ENCODE measurements at places on chromosomes 7 and 10. TPM values are rescaled to one million over a fixed set of nuclear protein-coding genes. Genes with fewer than 3 reads are reported as not detected.
A peak's percentile ranks its signal among the peaks of the same experiment; 100 is the strongest.

- no peak for DNase-seq
Observed at GRCh38 chr10:122344741-122345258, 29.7 kb upstream of the PLEKHA1 start.

TET1 gene
- total RNA-seq, result 82.5 TPM

DNA sequence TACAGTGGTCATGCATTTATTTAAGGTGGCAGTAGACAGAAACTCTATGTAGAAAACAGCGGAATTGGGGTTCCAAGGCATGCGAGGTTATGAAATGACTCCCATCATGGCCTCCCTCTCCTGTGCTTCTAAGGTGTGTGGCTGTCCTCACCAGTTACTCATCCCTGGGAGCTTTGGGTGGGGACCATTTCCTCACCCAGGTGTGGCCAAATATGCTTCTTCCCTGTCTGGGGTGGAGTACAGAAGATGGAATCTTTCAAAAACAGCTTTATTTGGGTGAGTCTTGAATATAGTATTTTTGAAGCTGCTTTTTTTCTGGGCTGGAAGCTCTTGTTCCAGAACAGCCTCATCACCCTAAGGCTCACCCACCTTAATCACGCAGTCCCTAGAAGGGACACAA, 139.0 kb downstream of the NRF1 start:
- no peak for DNase-seq

INMT gene
- 0.19 TPM for total RNA-seq

DNA sequence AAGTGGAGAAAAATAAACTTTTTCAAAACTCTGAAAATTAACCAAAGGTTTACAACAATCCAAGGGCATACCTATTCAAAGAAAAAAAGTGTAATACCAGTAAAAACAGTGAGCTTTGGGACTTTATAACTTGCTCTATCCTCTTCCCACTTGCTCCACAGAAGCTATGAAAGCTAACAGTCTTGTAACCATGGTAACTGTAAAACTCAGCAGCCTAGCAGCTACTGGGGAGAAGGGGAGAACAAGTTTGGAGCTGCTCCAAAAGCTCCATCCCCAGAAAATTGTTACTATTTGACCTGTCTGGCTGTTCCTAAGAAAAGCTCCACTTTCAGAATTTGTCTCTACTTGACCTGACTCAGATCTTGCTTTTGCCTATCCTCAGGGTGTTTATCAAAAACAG, 191.5 kb downstream of the OTUD1 start:
- DNase-seq, result peak; percentile 27

FANK1 gene
- 0.69 TPM for total RNA-seq

DLX5 gene
- not detected for total RNA-seq

DNA sequence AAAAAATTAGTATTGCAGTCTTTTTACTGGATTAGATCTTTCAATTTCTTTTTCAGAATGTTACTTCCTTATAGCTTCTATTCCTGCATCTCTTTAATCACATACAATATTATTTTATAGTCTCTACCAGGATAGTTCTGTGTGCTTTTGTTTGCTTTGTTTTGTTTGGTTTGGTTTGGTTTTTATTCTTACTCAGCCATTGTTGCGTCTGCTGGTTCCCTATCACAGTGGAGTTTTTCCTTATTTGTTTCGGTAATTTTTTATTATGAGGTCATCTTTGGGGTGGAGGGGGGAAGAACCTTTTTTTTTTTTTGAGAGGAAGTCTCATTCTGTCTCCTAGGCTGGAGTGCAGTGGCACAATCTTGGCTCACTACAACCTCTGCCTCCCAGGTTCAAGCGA, 9.0 kb upstream of the BAIAP2L1 start:
- DNase-seq, result no peak

GIMAP8 gene
- total RNA-seq, result not detected

DNA sequence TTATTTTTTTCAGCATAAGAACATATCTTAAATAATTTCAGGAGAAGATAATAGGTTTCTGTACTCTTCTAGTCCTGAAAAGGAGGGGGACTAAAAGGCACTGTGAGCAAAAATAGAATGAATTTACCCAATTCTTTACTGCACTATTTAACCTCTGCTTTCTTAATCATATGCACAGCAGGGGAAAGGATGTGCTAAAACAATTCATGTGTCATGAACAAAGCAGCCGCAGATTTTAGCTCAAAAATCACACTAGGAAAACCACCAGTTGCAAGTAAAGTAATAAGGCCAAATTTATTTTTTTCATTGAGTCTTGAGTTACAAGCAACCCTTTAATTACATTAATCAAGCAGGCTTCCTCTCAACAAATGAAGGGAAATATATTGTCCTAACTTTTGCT, 80.1 kb downstream of the CABCOCO1 start:
- no peak for DNase-seq

- DNase-seq, result no peak
Observed at GRCh38 chr10:14382022-14382421, 51.3 kb upstream of the FRMD4A start.

- no peak for DNase-seq
Observed at GRCh38 chr7:36723951-36724664, at the start of gene AOAH. Gene AOAH (minus strand): TSS chr7:36724494. CDS start chr7:36724148, 346 bp downstream.

LRRN3 gene
- total RNA-seq, result 0.23 TPM
